ENCODE measurements at places on chromosomes 4 and X.

GRCh38 chr4:121056066-121056465, 16.3 kb downstream of the NDNF start:
- DNase-seq: no peak

DNA sequence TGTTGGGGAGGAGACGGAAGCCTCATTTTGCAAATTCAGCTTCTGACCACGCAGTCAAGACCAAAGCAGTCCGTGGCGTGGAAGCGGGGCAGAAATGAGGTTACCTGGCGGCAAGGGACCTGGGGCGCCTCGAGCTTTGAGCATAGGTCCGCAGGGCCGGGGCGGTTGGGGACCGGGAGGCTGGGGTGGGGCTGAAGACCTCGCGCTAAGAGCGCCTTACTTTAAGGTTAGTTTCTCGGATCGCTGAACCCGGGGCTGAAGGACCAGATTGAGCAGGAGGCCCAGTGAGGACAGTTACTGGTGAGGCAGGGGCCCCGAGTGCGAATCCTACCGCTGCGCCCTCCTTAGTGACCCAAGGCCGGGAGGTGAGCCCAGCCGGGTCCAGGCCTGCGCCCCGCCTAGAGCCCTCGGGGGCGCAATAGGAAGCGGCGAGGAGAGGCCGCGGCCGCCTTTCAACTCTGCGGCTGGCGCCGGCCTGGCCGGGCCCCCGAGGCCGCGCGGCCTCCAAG, 7.5 kb downstream of the MSX1 start:
- DNase-seq: no peak

- no peak for DNase-seq
Measured at GRCh38 chrX:154749856-154750255, 1.0 kb downstream of the GAB3 start.

GRCh38 chr4:101355767-101356702, 8.7 kb upstream of the PPP3CA start:
- no peak for DNase-seq

DNA sequence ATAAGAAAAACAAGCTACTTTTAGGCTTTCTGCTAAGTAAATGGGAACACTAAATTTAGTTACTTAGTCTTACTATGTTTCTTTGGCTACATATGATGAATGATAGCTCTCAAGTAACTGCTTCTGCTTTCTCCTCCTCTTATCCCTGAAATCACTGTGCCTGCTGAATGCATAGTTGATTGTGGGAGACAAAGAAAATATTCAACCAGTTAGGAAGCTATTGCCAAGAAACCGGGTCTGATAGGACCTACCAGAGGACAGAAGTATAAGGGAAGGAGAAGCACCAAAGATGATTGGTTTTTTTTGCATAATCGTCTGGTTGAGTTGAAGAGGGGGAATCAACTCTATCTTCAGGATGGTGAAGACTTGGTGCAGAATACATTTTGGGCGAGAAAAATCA, 28.0 kb upstream of the NDUFC1 start:
- DNase-seq: no peak

GRCh38 chrX:43640482-43640881, 15.6 kb upstream of the MAOA start:
- no peak for DNase-seq

DNA sequence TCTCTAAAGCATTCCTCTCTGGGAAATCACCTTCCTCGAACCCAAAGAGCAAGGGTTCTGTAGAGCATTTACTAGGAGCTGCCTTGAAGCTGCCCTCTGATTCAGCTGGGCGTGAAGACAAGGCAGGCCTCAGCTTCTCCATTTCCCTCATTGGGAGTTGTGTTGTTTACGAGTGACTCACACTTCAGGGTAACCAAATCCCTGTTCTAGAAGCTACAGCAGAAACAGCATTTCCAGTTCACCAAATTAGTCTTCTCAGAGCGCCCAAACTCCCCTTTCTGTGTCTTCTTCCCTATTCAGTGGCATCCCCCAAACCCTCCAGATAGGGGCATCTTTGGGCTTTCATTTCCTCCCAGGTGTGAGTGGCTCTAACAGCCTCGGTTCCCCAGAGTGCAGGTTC, 863 bp upstream of the XPNPEP2 start:
- DNase-seq: no peak

GRCh38 chr4:179292468-179292867, 1850.2 kb upstream of the AGA start:
- no peak for DNase-seq

- DNase-seq: no peak
Measured at GRCh38 chr4:53461244-53461643, 83.8 kb downstream of the FIP1L1 start.

Data from activated naive CD4-positive, alpha-beta T cell treated with anti-CD3 and anti-CD28 coated beads for 36 hours (primary cell).